Psoas muscle (tissue), 8 donors: ENCODE measurements at places on chromosomes 2 and 18. TPM values are rescaled to one million over a fixed set of nuclear protein-coding genes. Genes with fewer than 3 reads are reported as not detected.

DNA sequence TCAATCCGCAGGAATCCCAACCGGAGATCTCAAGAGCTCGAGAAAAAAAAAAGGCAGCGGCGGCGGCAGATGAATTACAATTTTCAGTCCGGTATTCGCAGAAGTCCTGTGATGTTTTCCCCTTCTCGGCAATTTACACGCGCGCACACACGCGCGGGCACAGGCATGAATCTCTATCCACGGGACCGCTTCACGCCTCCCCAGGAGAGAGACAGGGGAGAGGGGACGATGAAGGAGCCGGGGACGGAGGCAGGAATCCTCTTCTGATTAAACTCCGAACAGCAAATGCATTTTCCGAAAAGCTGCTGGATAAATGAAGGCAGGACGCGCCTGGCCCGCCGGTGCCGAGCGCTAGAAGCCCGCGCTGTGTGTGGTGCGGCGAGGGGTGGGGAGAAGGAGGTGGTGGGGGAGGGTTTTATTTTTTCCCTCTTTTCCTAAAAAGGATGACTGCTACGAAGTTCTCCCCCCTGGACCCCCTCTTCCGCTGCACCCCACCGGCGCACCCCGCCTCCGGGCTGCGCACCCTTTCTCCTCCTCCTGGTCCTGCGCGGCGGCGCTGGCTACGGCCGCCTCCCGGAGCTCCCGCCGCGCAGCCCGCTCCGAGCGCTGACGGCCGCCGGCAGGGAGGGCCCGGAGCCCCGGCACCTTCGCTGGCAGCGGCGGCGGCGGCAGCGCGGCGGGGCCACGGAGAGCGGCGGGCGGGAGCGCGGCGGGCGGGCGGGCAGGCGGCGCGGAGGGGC lies at the start of gene BCL2:
Gene BCL2, minus strand, starts transcription at position 387 of the 740 bp plus-strand sequence.
- DNase-seq: no peak
- H3K27ac ChIP-seq: peak within 1 kb of the TSS; percentile 87
- H3K27me3 ChIP-seq: no peaks in the 10 kb centered on the region
- H3K4me1 ChIP-seq: peaks cover 32% of the 10 kb centered on the region

- no peak for DNase-seq
- no peaks in the 10 kb centered on the region for H3K4me1 ChIP-seq
- H3K27ac ChIP-seq: no peak overlapping the region
Observed at GRCh38 chr2:238650536-238650935, 197.3 kb upstream of the TWIST2 start.

GRCh38 chr2:177225965-177226360 lies 13.4 kb downstream of the HNRNPA3 start:
- no peaks in the 10 kb centered on the region for H3K27me3 ChIP-seq
- H3K4me3 ChIP-seq: no peak overlapping the region
- H3K27ac ChIP-seq: no peak overlapping the region
- no peak for DNase-seq
- peaks cover 62% of the 10 kb centered on the region for H3K36me3 ChIP-seq

DNA sequence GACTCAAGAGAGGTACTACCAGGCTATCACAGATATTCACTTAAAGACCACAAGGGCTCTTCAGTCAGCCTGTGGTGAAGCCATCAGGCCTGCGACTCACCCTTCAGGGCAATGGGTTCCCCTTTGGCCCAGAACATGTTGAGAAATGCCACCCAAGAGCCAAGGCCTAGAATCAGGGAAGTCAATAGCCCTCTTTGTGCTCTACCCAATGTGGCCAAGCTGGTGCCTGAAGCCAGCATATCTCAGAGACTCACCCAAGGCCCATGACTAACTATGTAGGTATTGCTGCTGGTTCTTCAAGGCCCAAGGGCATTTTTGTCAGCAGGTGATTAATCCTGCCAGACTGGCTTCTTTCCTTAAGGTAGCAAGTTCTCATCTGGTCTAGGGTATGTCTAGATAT lies 338.9 kb upstream of the SETBP1 start:
- DNase-seq: no peak
- H3K27me3 ChIP-seq: no peaks in the 10 kb centered on the region
- H3K27ac ChIP-seq: no peak overlapping the region
- no peak overlapping the region for H3K4me3 ChIP-seq
- H3K36me3 ChIP-seq: no peaks in the 10 kb centered on the region

DNA sequence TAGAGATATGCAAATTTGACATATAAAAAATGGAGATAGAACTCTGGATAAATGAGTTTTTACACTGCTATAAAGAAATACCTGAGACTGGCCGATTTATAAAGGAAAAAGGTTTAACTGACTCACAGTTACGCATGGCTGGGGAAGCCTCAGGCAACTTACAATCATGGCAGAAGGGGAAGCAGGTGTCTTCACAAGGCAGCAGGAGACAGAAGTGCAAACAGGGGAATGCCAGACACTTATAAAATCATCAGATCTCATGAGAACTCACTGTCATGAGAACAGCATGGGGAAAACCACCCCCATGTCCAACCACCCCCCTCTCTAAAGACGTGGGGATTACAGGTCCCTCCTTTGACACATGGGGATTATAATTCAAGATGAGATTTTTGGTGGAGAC lies 1540.2 kb upstream of the SLC39A10 start:
- DNase-seq: no peak
- no peaks in the 10 kb centered on the region for H3K36me3 ChIP-seq
- no peak overlapping the region for H3K4me3 ChIP-seq
- H3K4me1 ChIP-seq: no peaks in the 10 kb centered on the region

DNA sequence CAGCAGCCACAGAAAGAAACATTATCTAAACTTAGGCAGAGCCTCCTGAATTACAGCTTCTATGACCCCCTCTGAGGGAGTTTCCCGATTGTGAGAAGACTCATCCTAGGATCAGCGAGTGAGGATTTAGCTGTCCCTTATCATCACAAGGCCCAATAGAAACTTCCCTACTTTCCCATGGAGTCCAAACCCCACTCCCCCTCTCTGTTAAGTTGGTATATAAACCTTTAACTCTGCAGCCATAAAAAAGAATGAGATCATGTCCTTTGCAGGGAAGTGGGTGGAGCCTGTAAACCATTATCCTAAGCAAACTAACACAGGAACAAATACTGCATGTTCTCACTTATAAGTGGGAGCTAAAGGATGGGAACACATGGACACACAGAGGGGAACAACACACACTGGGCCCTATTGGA lies 78.8 kb downstream of the MYL12B start:
- no peaks in the 10 kb centered on the region for H3K4me1 ChIP-seq
- no peaks in the 10 kb centered on the region for H3K36me3 ChIP-seq
- DNase-seq: no peak

- H3K36me3 ChIP-seq: no peaks in the 10 kb centered on the region
- H3K27me3 ChIP-seq: no peaks in the 10 kb centered on the region
- H3K4me3 ChIP-seq: no peak overlapping the region
- H3K4me1 ChIP-seq: no peaks in the 10 kb centered on the region
- no peak overlapping the region for H3K27ac ChIP-seq
Observed at GRCh38 chr18:26621161-26622026, 73.0 kb upstream of the KCTD1 start.

- peaks cover 2% of the 10 kb centered on the region for H3K4me1 ChIP-seq
- H3K27me3 ChIP-seq: no peaks in the 10 kb centered on the region
- no peak overlapping the region for H3K4me3 ChIP-seq
- H3K36me3 ChIP-seq: no peaks in the 10 kb centered on the region
- no peak overlapping the region for H3K27ac ChIP-seq
Observed at GRCh38 chr2:44674473-44675284, 266.8 kb upstream of the SIX3 start.

DNA sequence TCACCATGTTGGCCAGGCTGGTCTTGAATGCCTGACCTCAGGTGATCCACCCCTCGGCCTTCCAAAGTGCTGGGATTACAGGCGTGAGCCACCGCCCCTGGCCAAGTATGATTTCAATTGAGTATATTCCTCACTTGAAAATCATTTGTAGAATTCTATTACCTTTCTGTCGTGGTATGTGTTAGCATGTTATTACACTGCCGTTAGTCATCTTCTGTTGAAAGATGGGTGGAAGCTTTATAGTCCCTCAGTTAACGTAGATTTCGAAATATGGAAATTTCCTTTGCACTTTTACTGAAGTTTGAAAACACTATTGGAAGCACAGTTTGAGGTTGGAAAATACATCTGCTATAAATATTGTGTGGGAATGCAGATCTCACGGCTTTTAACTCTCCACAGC lies 14.7 kb downstream of the NIFK start:
- no peaks in the 10 kb centered on the region for H3K27me3 ChIP-seq
- H3K4me3 ChIP-seq: no peak overlapping the region
- H3K36me3 ChIP-seq: peaks cover 15% of the 10 kb centered on the region
- DNase-seq: peak; percentile 39
- H3K4me1 ChIP-seq: peaks cover 22% of the 10 kb centered on the region
- peak overlapping the region; percentile 75 for H3K27ac ChIP-seq

DNA sequence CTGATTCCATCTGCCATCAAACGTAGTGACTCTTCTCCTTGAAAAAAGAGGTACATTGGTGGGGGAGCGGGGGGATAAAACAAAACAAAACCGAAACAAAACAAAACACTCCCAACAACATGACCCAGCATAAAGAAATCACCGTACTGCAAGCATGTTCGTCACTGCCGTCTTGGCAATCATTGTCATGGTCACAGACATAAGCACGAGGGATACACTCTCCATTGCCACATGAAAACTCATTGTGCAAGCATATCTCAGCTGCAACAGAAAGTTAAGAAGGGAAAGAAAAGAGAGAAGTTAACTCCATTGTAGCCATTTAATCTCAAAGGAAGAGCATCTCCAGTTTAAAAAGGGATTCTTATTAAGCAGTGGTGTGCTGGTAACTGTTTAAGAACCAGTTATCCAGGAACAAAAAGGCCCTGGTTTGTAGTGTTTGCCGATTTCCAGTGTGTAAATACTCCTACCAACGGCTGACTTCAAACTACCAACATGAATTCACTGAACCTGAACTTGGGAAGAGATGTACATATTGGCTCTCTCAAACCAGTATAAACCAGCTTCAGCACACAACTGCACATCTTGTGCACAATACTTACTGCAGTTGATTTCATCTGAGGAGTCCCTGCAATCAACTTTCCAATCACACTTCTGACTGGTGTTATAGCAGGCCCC lies 68.2 kb downstream of the LRP2 start:
- no peak overlapping the region for H3K4me3 ChIP-seq
- peaks cover 3% of the 10 kb centered on the region for H3K27me3 ChIP-seq
- H3K27ac ChIP-seq: no peak overlapping the region
- no peaks in the 10 kb centered on the region for H3K36me3 ChIP-seq
- H3K4me1 ChIP-seq: no peaks in the 10 kb centered on the region

DNA sequence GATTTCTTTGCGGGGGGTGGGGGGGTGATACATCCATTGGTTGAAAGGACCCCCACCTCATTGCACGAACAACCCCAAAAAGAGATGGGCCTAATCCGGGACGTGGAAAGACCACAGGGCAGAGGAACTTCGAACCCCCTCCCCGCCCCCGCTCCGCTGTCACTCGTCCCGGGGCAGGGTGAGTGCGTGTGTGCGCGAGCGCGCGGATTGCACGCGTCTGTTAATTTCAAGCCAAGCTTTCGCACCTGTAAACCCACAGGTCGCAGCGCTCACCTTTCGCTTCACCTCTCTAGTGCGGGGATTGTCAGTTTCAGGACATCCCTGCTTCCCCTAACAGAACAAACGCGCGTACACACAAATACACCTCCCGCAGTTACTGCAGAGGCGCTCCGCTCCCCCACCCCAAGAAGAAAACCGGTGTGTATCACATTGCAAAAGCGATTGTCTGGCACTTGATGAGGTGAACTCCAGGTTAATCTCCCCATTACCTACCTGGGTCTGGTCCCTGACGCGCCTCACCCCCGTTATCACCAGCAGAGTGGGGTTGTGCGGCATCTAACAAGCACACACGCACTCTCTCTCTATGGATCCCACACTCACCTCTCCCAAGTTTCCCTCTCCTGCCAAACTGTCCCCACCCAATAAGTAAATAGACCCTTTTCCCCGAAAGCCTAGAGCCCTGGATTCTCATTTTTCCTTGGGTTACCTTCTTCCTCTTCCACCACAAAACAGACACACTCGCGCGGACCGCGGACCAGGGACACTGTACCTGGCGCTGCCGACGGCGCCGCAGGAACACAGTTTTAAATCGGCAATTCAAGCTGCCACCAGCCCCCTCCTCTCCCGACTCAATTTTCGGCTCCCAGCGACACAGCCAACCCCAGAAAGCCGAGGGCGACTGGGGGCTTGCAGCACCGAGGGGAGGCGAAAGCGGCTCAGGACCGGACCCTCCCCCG lies 1.0 kb downstream of the CYP26B1 start:
- peak overlapping the region; percentile 73 for H3K4me3 ChIP-seq
- H3K27me3 ChIP-seq: peaks cover 22% of the 10 kb centered on the region
- H3K27ac ChIP-seq: no peak overlapping the region
- peak; percentile 53 for DNase-seq

DNA sequence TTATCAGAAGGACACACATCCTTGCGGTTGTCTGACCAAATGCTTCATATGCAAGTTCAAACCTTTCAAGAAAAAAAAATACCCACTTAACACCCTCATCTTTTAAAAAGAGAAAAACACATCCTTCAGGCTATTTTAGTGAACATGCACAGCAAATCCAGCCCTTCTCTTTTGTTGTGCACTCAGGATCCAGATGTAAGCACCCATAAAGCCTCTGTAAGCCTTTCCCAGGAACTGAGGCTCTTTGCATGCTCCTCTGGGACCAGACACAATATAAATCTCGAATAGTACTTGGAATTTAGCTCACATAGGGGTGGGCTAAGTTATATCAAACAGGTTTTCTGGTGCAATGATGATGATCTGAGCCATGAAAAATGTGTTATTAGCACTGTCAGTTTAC lies 308.8 kb upstream of the FAM98A start:
- H3K36me3 ChIP-seq: no peaks in the 10 kb centered on the region
- H3K27ac ChIP-seq: no peak overlapping the region
- H3K4me1 ChIP-seq: no peaks in the 10 kb centered on the region

GRCh38 chr2:1614564-1614963 lies 129.8 kb downstream of the PXDN start:
- no peak for DNase-seq
- H3K27me3 ChIP-seq: no peaks in the 10 kb centered on the region
- no peak overlapping the region for H3K27ac ChIP-seq
- no peaks in the 10 kb centered on the region for H3K4me1 ChIP-seq
- H3K4me3 ChIP-seq: no peak overlapping the region

DNA sequence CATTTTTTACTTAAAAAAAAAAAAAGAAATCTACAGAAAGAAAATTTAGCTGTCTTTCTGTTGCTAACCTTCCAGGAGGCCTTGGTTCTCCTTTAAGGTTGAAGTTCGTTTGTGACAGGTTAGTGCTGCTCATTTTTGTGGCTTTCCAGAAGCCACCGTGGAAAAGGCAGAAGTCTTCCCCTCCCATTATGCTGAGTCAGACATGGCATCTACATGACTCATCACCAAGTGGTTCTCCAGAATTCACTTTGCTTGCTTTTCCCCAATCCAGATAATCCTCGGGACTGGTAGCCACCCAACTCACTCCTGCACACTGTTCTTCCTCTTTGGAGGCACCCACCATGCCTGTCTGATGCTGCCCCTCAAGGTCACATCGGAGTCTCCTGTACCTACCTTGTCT lies 228.7 kb downstream of the PIK3C3 start:
- no peak overlapping the region for H3K4me3 ChIP-seq
- H3K4me1 ChIP-seq: no peaks in the 10 kb centered on the region
- DNase-seq: no peak
- no peaks in the 10 kb centered on the region for H3K27me3 ChIP-seq

The LCT gene
- 0.02 TPM for total RNA-seq

The TMEM178A gene
- total RNA-seq: 0.46 TPM

The MLPH gene
- total RNA-seq: 2.4 TPM
